ENCODE measurements at places on chromosomes 2 and 18.
A peak's percentile ranks its signal among the peaks of the same experiment; 100 is the strongest.

GRCh38 chr18:38807915-38808314 is 1242.3 kb upstream of the CELF4 start:
- no peak for DNase-seq

- peak; percentile 74 for DNase-seq
These were observed 58.9 kb downstream of the FAM168B start for GRCh38 chr2:131034122-131035051.

DNA sequence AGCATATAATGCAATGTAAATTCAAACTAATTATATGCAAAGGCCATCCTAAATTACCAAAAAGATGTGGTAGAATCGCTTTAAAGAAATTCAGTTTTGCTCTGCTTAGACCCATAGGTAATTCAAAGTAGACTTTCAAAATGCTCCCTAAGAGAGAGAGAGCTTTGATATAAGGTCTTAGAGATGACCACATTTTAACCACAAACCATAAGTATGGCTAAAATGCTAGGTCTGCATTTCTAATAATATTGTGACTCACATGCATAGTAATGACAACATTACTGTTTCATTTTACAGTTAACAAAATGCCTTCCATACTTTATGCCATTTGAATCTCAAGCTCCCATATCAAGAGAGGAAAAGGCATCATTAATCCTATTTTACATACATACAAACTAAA is 144.5 kb downstream of the RAD51AP2 start:
- DNase-seq: no peak

DNA sequence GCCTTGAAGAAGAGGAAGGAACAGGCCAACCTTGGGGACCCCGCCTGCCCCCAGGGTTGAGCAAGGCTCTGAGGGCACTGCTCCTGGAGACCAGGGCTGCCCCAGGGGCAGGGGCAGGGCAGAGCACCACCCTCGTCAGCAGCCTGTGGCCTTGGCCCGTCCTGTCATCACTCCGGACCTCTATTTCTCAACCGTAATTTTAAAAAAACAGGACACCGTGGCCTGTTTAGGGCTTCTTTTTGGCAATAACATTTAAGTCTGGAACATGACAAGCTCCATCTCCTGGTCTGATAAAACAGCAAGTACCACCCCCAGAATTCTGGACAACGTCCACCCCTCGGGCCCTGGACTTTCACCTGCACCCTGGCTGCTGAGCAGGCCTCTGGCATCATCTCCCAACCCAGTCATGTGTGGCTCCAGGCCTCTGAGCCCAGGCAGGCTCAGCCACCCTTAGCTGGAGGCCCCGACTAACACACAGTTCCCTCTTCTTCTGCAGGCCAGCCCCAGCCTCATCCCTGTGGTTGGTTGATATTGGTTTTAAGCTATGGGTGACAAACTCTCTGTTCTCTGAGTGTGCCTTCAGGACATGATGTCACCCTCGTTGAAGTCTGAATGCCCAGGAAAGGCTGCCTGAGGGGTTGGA is 22.6 kb upstream of the ID2 start:
- DNase-seq: no peak

DNA sequence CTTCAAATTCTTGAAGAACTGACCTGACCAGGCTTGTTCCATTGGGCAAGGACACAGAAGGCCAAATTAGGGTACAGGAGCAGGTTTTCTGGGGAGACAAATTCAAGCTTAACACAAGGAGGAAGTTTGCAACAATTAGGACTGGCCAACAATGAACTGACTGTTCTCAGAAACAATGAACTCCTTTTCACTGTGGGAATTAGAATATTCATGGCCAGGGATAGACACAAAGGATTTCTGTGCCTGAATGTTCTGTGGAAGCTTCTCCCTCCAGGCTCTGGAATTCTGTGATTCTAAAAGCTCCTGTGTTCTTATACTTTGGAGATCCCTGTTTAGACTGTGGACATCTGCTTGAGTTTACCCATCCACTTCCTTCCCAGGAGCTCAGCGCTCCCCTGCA is 15.2 kb downstream of the SMYD1 start:
- no peak for DNase-seq

- DNase-seq: no peak
These were observed 87.1 kb downstream of the LAMA3 start for GRCh38 chr18:23776306-23776705.

DNA sequence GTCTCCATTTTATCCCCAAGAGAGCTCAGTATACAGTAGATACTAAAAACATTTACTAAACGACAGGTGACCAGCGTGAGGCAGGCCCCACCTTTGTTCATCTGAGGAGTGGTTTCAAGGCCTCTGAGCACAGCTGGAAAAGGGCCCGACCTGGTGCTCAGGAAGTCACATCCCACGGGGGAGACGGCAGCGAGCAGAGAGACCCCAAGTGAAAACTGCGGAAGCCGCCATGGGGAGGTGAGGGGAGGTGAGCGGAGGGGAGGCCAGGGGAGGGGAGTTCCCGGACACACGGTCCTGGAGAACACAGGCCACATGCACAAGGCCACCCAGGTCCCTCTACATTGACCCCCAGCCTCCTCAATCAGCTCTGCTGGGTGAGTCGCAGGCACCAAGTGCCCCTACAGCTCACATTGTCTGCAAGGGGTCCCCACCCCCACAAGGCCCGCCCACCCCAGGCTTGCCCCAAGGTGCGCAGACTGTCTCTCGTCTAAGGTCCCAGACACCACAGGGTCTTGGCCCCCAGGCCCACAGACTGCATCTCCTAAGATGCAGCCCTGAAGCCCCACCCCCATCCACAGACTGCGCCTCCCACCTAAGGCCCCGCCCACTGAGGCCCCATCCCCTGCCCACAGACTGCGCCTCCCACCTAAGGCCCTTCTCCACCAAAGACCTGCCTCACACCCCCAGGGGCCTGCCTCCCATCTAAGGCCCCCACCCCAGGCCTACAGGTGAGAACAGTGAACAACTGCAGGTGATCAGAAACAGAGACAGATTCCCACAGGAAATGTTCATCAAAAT is 19.1 kb downstream of the PARD6G start:
- no peak for DNase-seq

GRCh38 chr2:64831134-64831976 is 157.8 kb upstream of the SLC1A4 start:
- no peak for DNase-seq

- DNase-seq: no peak
These were observed 105.8 kb upstream of the MYCN start for GRCh38 chr2:15834381-15835031.

DNA sequence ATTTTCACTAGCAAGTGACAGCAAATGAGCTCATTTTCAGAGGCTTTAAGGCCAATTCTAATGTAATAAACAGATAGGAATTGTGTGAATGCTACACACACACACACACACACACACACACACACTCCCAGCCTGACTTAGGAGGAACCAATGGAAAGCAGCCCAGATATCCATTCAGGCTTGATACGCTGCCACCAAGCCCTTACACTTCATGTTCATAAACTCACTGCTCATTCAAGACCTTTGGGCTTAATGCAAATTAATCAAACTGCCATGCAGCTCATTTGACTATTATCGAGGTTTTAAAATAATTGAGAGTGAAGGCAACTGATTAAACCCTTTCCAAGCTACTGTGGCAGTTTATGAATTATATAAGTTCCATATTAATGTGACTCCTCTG is 298.9 kb upstream of the NCKAP5 start:
- no peak for DNase-seq

DNA sequence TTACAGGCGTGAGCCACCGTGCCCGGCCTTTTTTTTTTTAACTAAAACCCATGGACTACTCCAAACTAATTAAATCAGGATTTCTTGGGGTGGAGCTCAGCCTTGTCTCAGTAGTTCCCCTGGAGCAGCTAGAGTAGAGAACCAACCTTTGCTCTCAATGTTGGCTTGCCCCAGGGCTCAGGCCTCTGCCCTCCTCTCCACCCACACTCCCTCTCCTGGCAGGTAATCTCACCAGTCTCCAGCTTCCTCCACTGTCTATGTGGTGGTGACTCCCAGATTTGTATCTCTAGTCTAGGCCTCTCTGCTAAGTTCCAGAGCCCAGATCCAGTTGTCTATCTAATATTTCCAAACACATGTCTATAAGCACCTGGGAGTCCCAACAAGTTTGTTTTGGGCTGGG is 9.6 kb upstream of the MTA3 start:
- no peak for DNase-seq

DNA sequence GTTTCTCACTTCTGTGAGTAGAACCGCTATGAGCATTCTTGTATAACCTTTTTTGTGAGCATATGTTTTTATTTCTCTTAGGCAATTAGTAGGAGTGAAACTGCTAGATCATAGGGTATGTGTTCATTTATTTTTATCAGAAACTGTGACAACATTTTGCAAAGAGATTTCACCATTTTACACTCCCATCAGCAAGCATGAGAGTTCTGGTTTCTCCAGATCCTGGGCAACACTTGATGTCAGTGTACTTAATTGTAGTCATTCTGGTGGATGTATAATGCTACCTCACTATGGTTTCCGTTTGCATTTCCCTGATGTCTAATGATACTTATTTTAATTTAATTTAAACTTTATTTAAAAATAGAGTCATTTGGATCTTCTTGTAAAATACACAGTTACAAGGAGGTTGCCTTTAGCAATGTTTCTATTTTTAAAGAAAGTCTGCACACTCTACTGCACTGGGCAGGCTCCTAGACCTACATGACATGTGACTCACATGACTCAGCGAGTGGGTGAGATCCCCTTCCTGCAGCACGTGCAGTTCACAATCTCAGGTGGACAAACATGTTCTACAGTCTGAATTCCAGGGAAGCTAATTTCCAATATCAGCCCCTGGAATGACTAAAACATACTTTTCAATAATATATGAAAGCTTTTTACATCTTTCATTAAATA is 127.0 kb upstream of the BCL2L11 start:
- no peak for DNase-seq

- no peak for DNase-seq
These were observed 8.8 kb upstream of the EXOC6B start for GRCh38 chr2:72834596-72834995.

GRCh38 chr2:101690547-101691152 is 6.9 kb upstream of the MAP4K4 start:
- no peak for DNase-seq

DNA sequence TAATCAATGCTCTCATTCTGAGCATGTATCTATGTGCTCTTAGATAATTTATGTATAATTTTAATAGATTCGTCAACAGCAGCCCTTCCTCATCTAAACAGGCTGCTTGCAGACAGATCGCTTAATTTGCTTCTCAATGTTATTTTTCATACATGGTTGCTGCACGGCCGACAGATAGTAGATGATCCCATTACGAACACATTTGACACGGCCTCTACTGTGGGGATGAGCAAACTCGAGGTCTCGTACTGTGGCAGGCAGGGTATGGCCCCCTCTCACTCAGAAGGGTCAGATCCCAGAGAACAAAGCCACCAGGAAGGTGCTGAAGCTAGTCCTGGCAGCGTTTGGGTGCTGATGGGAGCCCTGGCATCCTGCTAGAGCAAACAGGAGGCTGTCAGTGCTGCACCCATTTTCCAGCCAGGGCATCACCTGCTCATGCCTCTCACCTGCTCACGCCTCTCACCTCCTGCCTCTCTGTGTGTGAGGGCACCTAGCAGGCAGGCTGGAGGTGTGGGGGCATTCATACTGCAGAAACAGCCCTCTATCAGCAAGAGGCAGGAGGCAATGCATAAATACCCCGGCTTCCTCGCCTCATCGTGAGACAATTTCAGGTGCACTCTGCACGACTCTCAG is 80.0 kb downstream of the KLHL29 start:
- no peak for DNase-seq

DNA sequence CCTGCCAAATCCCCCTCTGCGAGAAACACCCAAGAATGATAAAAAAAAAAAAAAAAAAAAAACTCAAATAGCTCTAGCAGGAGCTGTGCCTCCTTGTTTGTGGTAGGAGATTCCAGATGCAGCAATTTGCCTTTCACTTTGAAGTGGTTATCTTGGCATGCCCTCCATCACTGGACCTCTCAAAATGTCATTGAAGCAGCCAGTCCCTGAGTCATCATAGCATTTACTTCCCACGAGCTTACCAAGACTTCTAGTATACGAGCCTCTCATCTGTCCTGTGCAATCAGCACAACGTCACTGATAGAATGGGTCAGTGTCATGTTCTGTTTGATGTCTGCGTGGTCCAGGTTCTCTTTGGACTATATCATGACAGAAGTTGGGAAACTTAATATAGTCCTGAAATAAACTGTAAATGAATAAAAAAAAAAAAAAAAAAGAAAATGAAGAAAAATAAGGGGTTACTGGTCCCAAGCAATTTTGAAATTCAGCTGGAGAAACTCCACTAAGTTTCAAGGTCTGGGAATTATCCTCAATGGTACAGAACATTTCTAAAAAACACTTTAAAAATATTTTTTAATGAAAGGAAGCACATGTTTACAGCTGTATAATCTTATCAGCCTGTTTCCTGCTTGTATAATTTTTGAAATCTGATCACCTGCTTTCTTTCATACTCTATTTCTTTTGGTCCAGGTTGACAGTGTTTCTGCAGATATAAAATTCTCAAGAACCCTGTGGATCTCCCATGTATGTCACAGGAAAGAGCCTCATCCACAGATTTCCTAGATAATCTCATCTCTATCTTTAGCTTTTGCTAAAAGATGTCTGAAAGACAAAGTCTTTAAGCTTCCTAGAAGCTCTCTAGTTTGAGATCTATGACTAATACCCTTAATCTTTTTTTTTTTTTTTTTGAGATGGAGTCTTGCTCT is 74.1 kb upstream of the EHBP1 start:
- no peak for DNase-seq

DNA sequence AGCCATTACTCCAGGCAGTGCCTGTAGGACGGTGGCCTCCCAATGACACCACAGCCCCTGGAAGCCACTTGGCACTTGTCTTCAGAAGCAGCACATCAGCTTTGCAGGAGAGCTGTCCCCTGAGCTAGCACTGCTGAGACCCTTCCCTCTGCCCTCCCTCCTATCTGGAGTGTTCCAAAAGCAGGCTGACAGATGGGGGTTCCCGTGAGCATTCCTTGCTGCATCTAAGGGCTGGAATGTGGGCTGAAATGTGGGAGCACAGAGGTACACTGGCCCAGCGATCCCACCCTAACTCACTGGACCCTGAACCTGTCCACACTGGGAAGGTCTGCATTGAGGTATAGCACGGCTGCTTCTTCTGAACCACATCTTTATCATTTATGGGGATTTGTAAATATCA is 230.1 kb downstream of the ANAPC1 start:
- no peak for DNase-seq

DNA sequence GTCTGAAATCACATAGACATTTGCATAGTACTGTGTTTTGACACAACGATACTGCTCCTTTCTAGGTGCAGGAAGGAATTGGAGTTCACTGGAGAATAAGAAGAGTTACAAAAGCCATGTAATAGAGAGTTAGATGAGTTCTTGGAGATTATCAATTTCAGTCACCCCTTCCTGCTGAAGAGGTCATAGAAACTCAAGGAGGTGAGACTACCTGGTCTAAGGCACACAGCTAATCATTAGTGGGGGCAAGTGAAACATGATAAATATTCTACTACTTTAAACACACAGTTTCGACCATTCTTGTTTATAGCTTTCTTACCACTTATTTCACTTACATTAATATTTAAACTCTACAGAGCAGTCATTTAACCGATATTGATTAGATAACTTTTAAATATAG is 286.9 kb upstream of the NXPH2 start:
- no peak for DNase-seq

- DNase-seq: no peak
These were observed 686.8 kb upstream of the SALL3 start for GRCh38 chr18:78292618-78293380.

GRCh38 chr2:163734881-163735684 is 725 bp downstream of the FIGN start:
- DNase-seq: no peak

GRCh38 chr2:166440313-166440712 is 53.7 kb downstream of the SCN7A start:
- no peak for DNase-seq

GRCh38 chr2:165277295-165277694 is 38.1 kb downstream of the SCN2A start:
- no peak for DNase-seq

- DNase-seq: no peak
These were observed 489.1 kb upstream of the ACVR2A start for GRCh38 chr2:147355706-147356105.

All from ovary (tissue), 10 donors.